ENCODE measurements at places on chromosomes 13 and 19.

GRCh38 chr13:44336934-44337333 is 36.7 kb upstream of the SERP2 start:
- DNase-seq: no peak

DNA sequence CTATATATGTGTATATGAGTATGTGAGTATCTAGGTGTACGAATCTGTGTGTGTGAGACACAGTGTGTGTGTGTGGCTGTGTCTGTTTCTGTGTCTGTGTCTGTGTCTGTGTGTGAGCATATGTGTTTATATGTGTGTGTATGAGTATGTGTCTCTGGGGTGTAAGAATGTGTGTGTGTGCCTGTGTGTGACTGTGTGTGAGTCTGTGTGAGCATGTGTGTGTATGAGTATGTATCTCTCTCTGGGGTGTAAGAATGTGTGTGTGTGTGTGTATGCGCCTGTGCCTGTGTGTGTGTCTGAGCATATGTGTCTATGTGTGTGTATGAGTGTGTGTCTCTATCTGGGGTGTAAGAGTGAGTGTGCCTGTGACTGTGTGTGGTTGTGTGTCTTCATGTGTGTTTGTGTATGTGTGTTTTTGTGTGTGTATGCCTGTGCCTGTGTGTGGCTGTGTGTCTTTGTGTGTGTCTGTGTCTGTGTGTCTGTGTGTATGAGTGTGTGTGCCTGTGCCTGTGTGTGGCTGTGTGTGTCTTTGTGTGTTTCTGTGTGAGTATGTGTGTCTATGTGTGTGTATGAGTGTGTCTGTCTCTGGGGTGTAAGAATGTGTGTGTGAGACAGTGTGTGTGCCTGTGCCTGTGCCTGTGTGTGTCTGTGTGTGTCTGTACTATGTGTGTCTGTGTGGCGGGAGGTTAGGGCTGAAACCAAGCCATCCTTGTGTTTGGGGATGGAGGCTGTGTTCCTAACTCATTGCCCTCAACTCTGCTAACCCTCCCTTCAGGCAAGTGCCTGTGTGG is 11.2 kb downstream of the AXL start:
- no peak for DNase-seq

DNA sequence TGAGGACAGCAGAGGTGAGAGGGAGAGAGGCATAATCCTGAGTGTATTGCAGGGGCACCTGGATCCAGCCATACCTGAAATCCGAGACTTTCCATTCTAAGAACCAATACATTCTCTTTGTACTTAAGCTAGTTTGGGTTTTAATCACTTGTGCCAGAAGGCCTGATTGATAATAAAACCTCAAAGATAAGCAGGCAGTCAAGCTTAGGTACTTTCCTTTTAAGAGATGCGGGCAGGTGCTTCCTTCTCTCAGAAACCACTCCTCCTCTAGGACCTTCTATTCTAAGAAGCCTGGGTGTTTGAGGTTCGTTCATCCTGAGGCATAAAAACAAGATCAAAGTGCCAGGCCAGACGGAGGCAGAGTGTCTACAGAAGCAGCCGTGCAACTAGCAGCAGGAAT is 22.2 kb downstream of the FAM187B start:
- DNase-seq: no peak

DNA sequence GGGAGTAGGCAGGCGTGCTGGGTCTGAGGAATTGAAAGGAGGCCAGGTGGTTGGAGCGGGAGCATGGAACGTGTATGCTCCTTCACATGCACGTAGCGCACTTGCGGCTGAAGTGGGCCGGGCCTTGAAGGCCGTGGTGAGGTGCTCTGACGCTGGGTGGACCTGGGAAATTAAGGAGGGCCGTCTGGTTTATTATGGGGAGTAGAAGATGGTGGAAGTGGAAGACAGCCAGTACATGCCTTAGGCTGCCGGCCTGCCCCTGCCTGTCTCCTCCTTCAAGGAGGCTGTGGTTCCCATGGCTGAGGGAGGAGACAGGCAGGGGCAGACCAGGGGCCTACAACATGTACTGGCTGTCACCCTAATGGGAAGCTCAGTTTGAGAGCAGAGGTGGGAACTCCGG is 23.9 kb downstream of the GATAD2A start:
- no peak for DNase-seq

All from NCI-H1105 treated with DMSO at 0.1 percent for 48 hours (cell line).